ENCODE measurements at places on chromosomes 7 and 10. TPM values are rescaled to one million over a fixed set of nuclear protein-coding genes. Genes with fewer than 3 reads are reported as not detected.

The UPK3B gene
- total RNA-seq = 19.9 TPM

The CYP26A1 gene
- total RNA-seq = 2.7 TPM

The CFAP70 gene
- 0.17 TPM for total RNA-seq

The GHRHR gene
- not detected for total RNA-seq

The SLC16A9 gene
- 0.13 TPM for total RNA-seq

The USP54 gene
- 10.8 TPM for total RNA-seq

The NKX1-2 gene
- total RNA-seq = 0.05 TPM

Data from A549 treated with AZD2906 at 1 μM for 4 hours (cell line).